ENCODE measurements at places on chromosomes 4 and X.

DNA sequence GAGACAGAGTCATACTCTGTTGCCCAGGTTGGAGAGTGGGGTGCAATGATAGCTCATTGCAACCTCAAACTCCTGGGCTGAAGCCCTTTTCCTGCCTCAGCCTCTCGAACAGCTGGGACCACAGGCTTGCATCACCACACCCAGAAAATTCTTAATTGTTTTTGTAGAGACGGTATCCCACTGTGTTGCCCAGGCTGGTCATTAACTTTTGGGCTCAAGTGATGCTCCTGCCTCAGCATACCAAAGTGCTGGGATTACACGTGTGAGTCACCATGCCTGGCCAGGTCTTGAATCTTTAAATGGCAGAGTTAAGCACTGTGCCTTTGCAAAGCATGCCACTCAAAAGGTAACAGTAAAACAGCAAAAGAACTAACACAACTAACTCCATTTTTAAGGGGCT lies 28.6 kb upstream of the BBS12 start:
- no peak for DNase-seq

DNA sequence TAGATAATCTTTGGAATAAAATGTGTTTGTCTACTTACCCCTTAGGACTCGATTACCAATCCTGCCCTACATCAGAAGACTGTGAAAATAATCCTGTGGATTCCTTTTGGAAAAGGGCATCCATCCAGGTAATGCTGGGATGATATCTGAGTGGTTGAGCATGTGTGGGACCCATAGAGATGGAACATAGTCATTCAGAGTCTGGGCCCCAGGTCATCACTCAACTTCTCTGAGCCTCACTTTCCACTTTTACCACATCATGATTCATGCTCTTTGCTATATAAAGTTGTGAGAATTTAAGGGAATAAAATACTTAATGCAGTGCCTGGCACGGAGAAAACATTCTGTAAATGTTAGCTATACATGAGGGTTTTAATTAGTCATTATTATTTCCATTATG lies 8.9 kb downstream of the BST1 start:
- DNase-seq: no peak

DNA sequence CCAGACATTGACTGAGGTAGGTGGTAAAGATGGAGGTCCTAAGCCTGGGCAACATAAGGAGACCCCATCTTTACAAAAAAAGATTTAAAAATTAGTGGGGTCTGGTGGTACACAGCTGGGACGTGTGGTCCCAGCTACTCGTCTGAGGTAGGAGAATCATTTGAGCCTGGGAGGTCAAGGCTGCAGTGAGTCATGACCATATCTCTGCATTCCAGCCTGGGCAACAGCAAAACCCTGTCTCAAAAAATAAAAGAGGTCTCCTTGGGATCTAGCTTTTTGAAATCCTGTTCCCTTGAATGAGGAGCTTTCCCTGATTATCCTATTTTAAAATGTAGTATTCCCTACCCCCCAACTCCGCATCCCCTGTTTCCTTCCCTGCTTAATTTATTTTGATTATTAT lies 78.7 kb upstream of the OGT start:
- DNase-seq: no peak

DNA sequence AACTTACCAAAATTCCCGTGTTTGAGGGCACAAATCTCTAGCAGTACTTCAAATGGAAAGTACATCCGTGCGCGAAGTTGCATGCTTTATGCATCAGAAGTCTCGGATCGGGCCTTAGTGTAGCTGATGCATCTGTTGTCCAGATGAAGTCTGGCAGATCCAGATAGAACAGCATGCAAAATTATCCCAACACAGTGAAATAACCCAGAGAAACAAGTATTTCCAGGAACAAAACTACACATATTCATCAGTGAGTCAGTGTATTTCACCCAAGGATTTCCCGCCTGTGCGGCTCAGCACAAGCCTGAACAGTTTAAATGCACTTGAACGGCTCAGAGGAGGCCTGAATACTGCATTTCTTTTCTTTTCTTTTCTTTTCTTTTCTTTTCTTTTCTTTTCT lies 27.4 kb upstream of the CLDN24 start:
- DNase-seq: peak; percentile 9

DNA sequence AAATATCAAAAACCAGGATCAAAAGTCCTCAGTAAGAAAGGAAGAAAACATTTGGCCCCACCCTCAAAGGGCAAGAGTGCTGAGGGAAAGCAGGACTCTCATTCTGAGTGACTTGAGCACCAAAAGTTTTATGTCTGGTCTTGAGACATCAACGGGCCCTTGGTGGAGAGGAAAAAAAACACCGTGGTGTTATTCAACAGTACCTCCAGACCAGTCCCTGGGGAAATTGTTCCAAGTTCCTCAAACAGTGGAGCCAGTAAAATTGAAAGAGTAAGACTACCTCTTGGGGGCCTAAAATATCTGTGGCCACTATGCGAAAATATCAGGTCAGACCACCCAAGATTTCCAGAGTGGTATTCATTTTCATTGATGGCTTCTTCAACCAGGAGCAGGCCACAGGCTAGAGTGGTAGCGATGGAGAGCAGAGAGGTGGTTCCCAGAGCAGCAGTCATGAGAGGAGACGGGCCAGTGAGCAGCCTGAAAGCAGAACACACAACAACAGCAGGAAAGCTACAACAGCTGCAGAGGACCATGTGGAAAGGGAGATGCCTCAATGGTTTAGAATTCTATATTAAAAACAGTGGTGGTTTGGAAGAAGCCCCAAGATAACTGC lies 63.7 kb upstream of the RPL34 start:
- no peak for DNase-seq

DNA sequence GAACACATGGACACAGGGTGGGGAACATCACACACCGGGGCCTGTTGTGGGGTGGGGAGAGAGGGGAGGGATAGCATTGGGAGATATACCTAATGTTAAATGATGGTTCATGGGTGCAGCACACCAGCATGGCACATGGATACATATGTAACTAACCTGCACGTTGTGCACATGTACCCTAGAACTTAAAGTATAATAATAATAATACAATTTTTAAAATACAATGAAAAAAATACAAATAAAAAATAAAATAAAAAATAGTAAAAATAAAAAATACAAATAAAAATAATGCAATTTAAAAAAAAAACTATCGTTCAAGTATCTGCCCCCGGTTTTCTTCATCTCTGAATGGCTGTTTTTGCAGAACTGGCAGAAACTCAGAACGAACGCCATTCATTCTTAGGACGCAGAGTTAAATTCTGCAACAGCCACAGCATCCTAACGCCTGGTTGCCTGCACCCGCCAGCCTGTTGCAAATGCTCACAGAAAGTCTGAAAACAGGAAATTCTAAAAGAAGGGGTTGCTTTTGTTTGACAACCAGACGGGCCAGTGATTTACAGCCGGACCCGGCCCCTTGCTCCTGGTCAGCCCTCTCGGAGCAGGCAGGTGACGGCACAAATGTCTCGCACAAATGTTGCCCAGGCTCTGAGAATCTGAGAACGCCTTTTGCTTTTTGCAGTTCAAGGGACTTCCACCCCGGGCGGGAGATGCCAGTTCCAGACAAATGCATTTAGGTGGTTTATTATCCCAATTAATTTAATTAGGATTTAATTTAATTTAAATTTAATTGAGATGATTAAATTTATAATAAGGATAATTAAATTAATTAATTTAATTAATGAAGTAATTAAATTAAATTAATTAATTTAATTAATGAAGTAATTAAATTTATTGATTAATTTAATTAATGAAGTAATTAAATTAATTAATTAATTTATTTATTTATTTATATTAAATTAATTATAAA lies 47.8 kb downstream of the CRLF2 start:
- peak; percentile 57 for DNase-seq

DNA sequence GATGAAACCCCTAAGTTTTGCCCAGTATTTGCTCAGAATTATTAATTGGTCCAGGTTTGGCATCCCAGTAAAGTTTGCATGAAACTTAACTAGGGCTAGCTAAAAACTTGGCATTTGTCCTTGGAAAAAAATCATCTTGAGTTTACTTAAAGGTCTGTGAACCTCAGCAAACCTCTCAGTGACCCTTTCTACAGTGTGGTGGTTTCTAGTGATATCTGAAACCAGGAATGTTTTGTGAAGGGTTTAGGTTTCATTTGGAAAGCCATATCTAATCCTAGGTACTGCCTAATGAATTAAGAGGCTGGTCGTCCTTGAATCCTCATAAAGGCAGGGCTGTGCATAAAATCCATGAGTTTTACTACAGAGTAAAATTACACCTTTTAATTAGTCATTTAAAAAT lies 218.5 kb upstream of the ANKRD50 start:
- DNase-seq: no peak

DNA sequence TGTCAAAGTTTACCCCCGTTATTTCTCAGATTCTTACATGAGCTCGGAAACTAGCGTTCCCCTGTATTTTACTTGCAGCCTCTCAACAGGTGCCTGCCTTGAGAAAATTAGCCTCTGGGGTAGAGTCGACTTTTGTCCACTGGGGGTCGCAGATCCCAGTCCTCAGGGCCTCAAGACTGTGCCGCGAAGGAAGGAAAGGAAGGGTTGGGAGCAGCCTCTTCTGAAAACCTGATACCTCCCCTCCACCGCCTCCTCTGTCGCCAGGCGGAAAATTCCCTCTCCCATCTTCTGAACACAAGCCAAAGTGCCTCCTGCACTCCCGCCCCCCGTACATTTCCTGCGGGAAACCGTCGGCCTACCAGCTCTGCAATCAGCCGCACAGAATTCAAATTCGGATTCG lies 44.4 kb upstream of the TMSB15B start:
- peak; percentile 76 for DNase-seq

- DNase-seq: no peak
These were observed 39.1 kb downstream of the PDGFRA start for GRCh38 chr4:54268151-54268550.

DNA sequence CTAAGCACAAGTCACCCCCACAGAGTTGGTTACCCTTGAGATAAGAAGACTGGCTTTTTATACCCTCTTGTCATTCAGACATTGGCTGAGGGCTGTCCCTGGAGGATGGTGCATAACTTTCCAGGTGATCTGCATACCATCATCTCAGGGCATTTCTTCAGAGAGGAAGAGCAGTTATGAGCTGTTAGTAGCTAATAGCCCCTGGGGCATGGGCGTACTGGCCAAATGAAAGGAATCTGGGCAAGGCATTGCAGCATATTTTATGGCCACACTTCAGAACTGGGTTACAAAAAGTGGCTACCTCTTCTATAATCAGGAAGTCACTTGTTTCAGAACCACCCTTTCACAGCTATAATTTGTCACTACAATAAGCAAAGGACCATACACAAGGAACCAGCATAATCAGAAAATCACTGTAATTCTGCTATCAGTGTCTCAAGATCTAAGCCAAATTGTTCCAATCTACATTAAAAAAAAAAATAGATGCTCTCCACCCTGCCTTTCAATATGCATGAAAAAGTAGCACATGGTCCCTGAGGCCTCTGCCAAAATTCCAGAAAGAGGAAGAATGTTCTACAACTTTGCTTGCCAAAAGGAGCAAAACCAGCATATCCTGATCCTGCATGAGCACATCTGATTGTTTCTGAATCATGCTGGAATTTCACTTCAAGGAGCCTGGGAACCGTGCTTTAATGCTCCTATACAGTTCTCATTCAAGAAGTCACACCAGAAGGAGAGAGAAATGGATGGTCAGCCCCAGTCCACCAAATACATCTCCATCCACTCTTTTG lies 92.0 kb downstream of the TMEM144 start:
- DNase-seq: no peak

- DNase-seq: no peak
These were observed 191.9 kb downstream of the FBXW7 start for GRCh38 chr4:152344001-152344400.

DNA sequence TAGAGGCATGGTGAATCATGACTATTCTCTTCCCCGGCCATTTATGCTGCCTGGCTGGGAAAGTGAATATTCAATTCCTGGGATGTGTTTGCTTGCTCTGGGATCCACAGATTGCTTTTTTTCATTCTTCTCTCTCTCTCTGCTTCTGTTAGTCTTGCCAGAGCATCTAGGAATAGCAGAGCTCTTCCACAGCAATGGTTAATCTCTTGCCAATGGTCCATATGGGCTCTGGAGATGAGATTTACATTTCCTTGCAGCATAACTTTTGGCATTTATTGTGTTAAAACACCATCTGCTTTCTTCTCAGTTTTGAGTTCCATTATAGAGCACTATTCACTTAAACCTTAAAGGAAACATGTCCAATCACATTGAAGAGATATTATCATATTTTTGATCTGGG lies 59.2 kb upstream of the GUCY1A1 start:
- DNase-seq: no peak

DNA sequence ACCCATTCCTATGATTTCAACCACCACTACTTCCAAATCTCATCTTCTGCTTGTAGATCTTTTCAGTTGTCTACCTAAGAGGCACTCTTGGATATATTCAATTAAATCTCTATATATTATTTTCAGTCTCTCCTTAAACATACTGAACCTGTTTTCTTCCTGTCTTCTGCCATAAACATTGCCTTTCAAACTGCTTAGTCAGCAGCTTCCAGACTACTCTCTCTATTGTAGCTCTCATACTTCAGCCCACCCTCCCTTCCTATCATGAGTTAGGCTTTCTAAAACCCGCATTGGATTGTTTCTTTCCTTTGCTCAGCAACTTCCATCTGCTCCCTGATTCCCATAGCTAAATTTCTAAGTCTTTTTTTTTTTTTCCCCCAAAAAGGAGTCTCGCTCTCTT lies 4.5 kb downstream of the AP1AR start:
- no peak for DNase-seq

GRCh38 chrX:2549876-2550275 lies 49.1 kb upstream of the DHRSX start:
- no peak for DNase-seq

- no peak for DNase-seq
These were observed at the start of gene DCAF12L2 for GRCh38 chrX:126165721-126166461. TSS of gene DCAF12L2 (minus strand) at chrX:126166289. CDS start at chrX:126165924, 365 bp downstream.

GRCh38 chr4:154622598-154622997 lies 10.1 kb upstream of the FGG start:
- peak; percentile 79 for DNase-seq

GRCh38 chr4:110085131-110085530 lies 113.3 kb downstream of the ELOVL6 start:
- peak; percentile 68 for DNase-seq

DNA sequence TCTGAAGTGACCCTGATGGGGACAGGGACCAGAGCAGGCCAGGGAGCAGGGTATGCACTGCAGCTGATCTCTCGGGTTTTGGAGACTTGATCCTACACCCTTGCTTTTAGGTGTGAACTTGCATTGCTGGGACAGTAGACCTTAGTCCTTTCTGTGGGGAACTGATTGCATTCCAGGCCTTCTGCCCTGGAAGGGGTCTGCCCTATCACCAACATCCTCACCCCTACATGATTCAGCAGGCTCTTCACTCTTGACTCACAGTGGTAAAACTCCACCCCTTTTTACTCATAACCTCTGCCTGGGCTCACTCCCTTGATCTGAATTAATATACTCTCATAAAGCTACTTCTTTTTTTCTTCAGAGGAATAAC lies 6.6 kb upstream of the DDX60L start:
- peak; percentile 82 for DNase-seq

- peak; percentile 26 for DNase-seq
These were observed 790.0 kb downstream of the PCDH18 start for GRCh38 chr4:136742333-136742732.

- peak; percentile 72 for DNase-seq
These were observed 15.8 kb upstream of the GRSF1 start for GRCh38 chr4:70855464-70855863.

GRCh38 chrX:149511081-149511480 lies 6.0 kb upstream of the IDS start:
- DNase-seq: no peak

GRCh38 chr4:168879188-168879587 lies 130.9 kb downstream of the CBR4 start:
- DNase-seq: peak; percentile 25

GRCh38 chr4:169818063-169818679 lies 60.4 kb upstream of the HPF1 start:
- DNase-seq: peak; percentile 25
